ENCODE measurements at places on chromosomes 5 and 9.

DNA sequence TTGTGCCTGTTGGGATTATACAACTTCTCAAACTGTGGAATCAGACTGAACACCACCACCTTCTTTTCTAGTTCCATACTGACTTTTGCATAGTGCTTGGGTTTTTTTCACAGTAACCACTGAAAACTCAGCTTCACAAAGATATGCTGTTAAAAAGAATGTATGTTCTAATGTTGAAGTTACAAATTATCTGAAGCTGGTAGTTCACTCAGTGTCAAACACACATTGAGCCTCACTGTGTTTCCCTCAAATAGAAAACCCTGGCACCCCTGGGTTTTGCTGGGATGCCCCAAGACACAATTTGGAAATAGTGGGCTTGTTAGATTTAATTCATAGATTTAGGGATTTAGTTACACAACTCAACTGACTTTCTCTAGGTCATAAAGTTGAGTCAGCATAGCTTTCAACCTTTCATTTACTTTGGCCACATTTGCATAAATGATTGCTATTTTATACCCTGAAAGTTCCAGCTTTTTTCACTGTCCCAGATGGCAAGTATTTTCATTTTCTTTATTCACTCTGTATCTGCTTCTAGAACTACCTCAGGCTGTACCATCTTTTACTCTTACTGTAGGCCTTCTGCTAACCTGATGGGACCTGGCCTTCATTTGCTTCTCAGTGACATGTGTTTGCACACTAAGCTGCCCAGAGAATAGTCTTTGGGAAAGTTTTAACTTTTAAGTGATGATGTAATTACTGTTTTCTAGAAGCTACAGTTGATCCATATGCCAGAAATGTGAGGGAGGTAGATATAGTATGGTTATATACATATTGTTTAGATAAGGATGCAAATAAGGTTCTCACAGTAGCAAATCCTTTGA is 115.1 kb downstream of the CDC42SE2 start:
- DNase-seq: no peak

DNA sequence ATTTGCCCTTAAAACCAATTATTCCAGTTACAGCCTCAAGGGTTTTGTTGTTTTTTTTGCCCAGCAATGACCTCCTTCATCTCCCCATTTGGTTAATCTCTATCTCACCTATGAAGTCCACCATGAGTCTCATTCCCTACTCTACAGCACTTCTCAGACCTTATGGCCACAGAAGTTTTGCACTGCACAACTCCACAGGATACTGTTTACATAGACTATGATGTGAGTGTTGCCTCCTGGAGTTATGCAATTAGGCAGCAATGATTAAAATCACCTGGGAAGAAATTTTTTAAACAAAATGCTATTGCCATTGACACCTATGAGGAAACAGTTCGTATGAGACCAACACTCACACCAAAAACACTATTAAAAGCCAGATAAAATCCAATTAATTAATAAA is 39.7 kb downstream of the ZDHHC21 start:
- no peak for DNase-seq

- DNase-seq: no peak
These were observed 557.9 kb downstream of the CTNND2 start for GRCh38 chr5:11346336-11346735.

GRCh38 chr9:36625006-36625615 is 52.4 kb downstream of the MELK start:
- no peak for DNase-seq

DNA sequence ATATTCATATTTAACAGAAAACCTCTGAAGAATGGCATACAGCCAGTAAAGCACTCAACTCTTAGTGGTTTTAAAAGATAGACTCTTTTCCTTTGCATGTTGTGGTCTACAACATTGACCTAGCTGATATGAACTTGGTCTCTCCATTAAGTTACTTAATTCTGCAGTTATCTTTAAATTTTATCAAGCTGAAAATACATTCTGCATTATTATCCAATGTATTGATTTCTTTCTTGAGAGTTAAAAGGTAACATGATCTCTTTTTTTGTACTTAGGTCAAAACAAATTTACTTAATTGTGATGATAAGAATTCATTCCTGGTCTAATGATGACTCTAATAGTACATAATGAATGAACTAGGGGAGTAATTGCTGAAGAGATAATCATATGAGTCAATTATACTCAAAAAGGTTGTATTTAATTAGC is 132.9 kb downstream of the STARD4 start:
- DNase-seq: peak; percentile 60

- DNase-seq: no peak
These were observed 189.8 kb downstream of the TLE1 start for GRCh38 chr9:81499594-81499993.

- no peak for DNase-seq
These were observed 62.6 kb downstream of the ANKRD55 start for GRCh38 chr5:56170557-56170956.

- no peak for DNase-seq
These were observed 2.1 kb downstream of the SH2D3C start for GRCh38 chr9:127776195-127776923.

GRCh38 chr5:67094476-67095300 is 101.9 kb downstream of the CD180 start:
- no peak for DNase-seq

DNA sequence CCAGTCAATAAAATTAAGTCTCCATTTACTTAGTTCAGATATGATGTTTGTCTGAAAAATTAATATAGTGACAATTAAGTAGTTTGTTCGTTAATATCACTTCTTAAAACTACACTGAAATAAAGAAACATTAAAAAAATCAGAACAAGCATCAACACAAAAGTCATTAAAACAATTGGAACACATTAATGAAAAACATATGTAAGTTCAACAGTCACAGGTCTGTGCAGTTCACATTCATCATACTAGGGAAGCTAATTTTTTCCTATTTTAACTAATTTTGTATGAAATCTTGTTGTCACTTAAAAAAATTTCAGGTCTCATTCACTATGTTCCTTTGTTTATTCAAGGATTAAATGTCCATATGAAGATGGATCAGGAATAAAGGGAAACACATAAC is 22.5 kb downstream of the POC5 start:
- no peak for DNase-seq

- DNase-seq: no peak
These were observed 3.2 kb downstream of the IFNA8 start for GRCh38 chr9:21412107-21412506.

GRCh38 chr5:154228696-154229095 is 38.2 kb downstream of the GALNT10 start:
- DNase-seq: no peak

GRCh38 chr5:94423411-94423810 is 195.0 kb downstream of the KIAA0825 start:
- DNase-seq: no peak

All from NCI-H1092 treated with DMSO at 0.1 percent for 48 hours (cell line).